ENCODE measurements at places on chromosomes 5 and 9.

DNA sequence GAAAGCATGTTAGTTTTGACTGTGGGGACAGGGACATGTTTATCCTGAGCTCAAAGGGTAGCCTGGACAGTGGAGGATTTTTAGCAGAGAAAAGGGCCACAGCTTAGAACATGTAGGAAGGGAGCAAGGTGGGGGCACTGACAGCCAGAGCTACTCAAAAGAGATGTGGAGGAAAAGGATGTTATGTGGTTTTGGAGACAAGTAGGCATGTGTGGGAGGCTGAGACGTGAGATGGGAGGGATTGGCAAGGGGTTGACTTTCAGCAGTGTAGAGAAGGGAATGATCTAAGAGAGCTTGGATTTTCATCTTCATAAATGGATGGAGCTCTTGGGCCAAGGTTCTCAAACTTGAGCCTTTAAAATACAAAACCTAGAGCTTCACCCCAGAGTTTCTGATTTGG is 24.0 kb downstream of the SYK start:
- DNase-seq = no peak

- no peak for DNase-seq
Measured at GRCh38 chr5:9716838-9717281, 86.7 kb upstream of the TAS2R1 start.

- no peak for DNase-seq
Measured at GRCh38 chr5:136992796-136993489, 506.2 kb downstream of the SPOCK1 start.

DNA sequence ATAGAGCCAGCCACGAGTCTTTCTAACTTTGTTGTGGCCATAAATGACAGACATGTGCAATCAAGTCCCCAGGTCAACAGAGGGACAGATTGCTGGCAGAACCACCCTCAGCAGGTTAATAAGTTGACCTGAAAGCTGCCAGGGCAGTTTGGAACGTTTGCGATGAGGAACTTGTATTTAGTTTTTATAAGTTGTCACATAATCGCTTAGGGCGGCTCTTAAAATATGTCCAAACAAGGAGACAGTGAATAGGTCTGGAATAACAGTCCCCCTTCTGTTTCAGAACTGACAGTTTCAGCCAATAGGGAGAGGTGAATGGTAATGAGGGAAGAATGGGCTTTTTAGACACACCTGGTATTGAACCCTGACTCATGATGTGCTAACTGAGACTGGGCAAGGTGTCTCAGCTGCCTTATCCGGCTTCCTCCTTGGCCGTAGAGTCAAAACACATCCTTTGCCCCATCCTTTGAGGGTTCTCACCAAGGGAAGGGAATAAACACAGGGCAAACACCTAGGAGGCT is 33.6 kb upstream of the GABRP start:
- no peak for DNase-seq

All from AG09319 (cell line).